Left lung (tissue), 14 donors: ENCODE measurements at places on chromosomes 7 and 10. TPM values are rescaled to one million over a fixed set of nuclear protein-coding genes. Genes with fewer than 3 reads are reported as not detected.
A peak's percentile ranks its signal among the peaks of the same experiment; 100 is the strongest.

Gene DNAJC1
- polyA plus RNA-seq, result 32.6 TPM

GRCh38 chr10:23171232-23171876, 20.8 kb upstream of the PTF1A start:
- DNase-seq, result peak; percentile 61

DNA sequence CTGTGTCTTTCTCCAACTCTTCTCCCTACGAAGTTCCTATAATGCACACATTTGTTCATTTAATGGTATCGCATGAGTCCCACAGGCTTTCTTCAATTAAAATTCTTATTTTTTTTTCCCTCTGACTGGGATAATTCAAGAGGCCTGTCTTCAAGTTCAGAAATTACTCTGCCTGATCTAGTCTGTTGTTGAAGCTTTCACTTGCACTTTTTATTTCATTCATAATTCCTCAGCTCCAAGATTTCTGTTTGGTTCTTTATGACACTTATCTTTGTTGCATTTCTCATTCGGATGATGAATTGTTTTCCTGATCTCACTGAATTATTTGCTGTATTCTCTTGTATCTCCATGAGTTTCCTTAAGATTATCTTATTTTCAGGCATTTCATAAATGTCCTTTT, 103.9 kb downstream of the RSU1 start:
- DNase-seq, result no peak

Gene LRMDA
- polyA plus RNA-seq, result 18.7 TPM

GRCh38 chr10:119285495-119286267, 78.3 kb downstream of the GRK5 start:
- DNase-seq, result no peak

- no peak for DNase-seq
Measured at GRCh38 chr10:78706256-78706655, 362.5 kb upstream of the ZMIZ1 start.

- DNase-seq, result no peak
Measured at GRCh38 chr10:130758529-130758928, 553.0 kb downstream of the TCERG1L start.

Gene PAX4
- not detected for polyA plus RNA-seq

- DNase-seq, result no peak
Measured at GRCh38 chr7:29647020-29647654, 83.5 kb downstream of the PRR15 start.

DNA sequence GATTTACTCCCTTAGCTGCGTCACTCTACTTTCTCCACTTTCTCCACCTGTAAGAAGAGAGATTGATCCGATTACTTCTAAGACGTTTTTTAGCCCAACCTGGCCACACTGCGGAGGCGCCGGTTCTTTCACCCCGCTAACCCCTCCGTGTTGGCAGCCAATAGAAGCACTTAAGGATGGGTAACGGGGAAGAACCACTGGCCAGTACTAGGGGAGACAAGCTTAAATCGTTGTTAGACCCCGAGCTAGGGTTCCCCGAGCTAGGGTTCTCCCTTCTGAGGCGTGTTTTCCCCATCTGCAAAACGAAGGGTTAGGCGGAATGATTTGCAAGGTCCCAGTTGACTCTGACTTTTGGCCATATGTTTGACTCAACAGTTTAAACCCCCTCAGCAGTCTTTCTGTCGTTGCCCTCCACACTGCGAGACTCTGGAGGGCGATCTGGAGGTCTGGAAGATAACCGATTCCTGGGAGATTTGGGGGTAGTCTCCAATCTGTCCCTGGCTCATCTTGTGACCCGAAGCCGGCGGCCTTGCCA, 644 bp downstream of the UMAD1 start:
- DNase-seq, result no peak

Gene TASOR2
- polyA plus RNA-seq, result 35.5 TPM

Gene OTUD1
- 16.2 TPM for polyA plus RNA-seq

Gene CTAGE15
- polyA plus RNA-seq, result 0.97 TPM

Gene CPN1
- not detected for polyA plus RNA-seq

GRCh38 chr10:60827791-60828488, 49.7 kb downstream of the CDK1 start:
- DNase-seq, result no peak

DNA sequence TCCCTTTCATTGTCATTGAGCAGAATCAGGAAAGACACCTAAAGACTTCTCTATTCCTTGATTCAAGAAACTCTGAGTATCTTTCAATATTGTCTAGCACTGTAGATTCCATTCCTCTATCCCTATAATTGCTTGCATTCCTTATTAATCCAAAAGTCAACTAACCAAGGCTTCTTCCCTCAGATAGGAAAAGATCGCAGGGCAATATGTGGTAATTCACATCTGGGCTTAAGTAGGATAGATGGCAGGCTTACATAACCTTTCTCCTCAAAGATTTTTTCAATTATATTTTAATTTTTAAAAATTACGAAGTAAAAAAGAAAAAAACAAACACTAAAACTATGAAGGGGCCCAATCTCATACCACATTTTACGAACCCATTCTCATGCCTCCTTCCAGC, 7.1 kb upstream of the ARHGAP21 start:
- no peak for DNase-seq

DNA sequence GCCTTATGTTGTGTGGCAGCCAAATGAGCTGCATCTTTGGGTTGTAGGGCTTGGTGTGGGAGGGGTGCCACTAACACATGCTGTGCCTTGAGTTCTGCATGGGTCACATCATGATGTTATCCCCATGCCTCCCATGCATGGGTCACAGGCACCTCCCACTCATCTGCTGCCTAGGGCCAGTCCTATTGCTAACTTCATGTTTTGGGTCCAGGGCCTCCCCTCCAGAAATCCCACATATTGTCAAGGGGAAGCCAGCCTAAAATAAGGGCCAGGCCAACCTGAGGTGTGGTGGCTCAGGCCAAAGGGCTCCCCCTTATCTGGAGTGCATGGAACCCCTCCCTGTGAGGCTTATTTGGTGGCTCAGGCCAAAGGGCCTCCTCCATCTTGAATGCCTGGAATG, 299.0 kb downstream of the RPS24 start:
- DNase-seq, result no peak

Gene PRSS37
- polyA plus RNA-seq, result 0.51 TPM

Gene SPOCK2
- 9.8 TPM for polyA plus RNA-seq

Gene GBX1
- 0.28 TPM for polyA plus RNA-seq

DNA sequence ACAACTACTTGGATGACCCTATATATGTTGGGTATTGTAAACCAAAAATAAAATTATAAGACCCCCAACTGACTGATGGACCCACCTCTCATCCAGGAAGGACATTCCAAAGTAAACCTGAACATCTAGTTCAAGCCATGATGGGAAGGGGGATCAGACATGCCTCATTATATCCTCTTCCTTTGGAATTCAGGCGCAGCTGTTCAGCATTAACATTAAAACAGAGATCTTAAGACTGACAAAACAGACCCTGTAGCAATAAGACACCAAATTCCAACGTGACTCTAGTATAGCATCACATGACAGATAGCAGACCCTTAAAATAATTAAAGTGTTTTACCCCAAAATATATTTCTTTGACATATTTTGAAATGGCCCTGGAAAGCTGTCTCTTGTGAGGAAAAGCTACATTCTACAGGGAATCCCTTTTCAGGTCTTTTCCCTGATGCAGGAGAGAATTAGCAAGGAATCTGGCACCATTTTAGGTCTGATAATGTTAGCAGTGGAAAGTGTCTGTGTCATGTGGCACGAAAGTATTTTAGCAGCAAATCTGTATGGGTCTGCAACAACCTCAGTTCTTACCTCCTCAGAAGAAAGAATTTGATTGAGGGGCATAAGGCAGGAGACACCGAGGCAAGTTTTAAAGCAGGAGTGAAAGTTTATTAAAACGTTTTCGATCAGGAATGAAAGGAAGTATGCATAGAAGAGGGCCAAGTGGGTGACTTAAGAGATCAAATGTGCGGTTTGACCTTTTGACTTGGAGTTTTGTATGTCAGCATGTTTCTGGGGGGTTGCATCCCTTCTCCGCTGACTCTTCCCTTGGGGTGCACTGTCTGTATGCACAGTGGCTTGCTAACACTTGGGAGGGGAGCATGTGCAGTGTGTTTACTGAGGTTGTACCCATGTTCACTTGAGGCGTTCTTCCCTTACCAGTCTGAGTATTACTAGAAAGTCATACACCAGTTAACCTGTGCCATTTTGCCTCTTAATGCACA, 236.6 kb upstream of the PPP1R3A start:
- no peak for DNase-seq

DNA sequence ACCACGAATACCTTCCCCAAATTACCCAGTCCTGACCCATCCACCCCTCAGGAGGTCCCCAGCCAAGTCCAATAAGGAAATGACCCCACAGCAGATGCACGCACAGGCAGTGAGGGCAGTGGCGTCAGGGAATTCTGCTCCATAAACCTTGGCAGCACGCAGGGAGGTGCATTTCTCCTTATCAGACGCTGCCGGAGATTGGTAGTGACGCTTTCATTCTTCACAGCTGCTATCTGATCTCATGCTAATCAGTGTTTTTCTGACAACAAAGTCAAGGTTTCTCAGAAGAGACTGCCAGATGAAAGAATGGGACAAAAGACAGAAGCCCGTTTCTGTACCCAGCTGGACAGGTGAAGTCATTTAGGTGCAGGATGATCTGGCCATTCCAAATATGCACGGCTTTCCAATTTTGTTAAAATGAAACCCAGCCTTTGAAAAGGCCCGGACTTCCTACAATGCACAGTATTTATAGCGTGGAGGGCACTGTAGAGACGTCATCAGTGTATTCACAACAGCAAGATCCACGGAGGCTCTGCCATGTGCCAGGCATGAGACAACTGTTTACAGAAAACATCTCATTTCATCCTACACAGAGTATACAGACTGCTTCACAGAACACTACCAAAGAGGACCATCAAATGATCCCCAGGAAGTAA, 35.3 kb downstream of the DIP2C start:
- DNase-seq, result no peak

Gene PIK3CG
- 2.7 TPM for polyA plus RNA-seq

Gene RAMP3
- 14.3 TPM for polyA plus RNA-seq

- DNase-seq, result no peak
Measured at GRCh38 chr7:3174515-3175284, 126.4 kb upstream of the SDK1 start.

Gene TCAF2
- polyA plus RNA-seq, result 3.8 TPM

DNA sequence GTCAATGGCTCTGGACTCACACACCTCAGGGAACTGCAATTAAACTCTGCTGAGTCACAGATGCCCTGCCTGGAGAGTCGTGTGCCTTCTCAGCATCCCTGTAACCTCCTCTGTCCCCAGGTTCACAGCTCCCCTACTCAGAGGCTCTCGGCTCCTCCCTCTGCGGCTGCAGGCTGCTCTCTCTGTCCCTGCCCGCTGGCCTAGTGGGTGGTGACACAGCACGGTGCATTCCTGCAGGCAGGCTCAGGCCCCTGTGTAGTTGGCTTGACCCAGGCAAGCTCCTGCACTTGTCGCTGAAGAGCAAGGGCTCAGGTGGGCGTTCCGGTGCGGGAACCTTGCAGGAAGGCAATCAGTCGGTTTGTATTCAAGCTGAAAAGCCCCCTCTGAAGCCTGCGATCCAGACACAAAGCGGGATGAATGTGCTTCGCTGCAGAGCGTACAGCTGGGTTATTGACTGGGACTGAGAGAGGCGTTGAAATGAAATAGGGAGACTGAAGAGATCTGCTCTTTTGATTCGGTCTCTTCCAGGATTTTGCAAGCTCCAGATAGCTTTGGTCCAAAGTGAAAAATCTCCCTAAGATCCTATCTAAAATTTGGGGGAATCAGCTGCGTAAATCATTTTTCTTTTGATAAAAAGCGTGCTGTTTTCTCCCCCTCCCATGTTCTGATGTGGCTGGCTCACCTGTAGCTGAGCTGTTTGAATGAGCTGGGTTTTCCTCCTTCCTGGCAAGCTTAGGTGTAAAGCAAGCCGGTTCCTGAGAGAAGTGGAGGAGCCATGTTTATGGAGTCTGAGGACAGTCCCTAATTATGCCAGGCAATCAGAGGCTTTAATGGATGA, 208.7 kb upstream of the PHYHIPL start:
- peak; percentile 34 for DNase-seq

DNA sequence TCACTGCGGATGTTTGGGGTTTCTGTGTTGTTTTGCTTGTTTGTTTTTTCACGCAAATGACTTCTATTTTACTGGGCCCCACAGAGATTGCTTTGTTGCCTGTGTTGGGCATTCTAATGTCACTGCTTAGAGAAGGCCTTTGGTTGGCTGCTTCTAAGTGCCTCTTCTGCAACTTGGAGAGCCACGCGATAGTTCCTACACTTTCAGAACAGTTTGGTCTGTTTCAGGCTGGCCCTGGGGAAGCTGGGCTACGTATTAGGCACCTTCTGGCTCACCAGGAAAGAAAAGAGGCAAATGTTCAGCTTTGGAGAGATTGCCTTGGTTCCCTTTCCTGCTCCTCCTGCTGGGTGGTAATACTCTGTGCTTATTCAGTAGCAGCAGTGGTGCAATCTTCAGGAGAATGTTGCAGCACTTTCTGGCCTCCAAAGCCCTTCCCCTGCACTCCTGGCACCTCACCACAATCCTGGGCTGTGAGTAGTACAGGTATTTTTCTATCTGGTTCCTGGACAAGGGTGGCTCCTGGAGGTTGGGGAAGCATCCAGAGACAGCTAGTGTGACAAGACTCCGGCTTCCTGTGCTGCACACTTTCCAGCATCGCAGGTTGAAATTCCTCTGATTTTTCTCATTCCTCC, 1.2 kb downstream of the ANTXRL start:
- DNase-seq, result peak; percentile 40

Gene LRRC4
- 13.7 TPM for polyA plus RNA-seq

Gene ZC3HAV1L
- polyA plus RNA-seq, result 25.0 TPM

Gene SLC26A3
- polyA plus RNA-seq, result 0.04 TPM

GRCh38 chr7:106957766-106958165, 86.7 kb upstream of the PRKAR2B start:
- DNase-seq, result no peak

Gene PLCE1
- polyA plus RNA-seq, result 22.3 TPM

Gene IFIT1B
- polyA plus RNA-seq, result 0.92 TPM

GRCh38 chr10:102802920-102803534, 34.2 kb downstream of the CYP17A1 start:
- peak; percentile 74 for DNase-seq

GRCh38 chr10:58384095-58384494, 1.1 kb upstream of the TFAM start:
- no peak for DNase-seq

GRCh38 chr10:80283536-80284199, 5.8 kb downstream of the MAT1A start:
- no peak for DNase-seq

Gene RBP3
- 0.07 TPM for polyA plus RNA-seq

DNA sequence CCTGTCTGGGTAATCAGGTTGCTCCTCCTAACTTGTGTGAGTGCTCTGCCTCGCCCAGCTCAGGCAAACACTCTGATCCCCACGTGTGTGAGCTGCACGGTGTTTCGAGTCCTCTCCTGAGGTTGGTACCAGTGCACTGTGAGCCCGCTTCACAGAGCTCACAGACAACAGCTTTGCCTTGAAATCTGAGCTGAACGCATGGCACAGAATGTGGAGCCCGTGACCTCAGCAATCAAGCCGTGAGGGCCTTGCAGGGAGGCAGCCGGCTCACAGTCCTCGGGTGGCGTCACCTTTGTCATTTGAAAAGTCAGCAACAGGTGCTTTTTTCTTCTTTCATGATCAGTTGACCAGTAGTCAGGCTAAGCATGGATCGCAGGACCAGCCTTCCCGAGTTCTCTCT, 60.2 kb upstream of the ADGRA1 start:
- no peak for DNase-seq

GRCh38 chr10:78025685-78026364, 3.5 kb downstream of the POLR3A start:
- DNase-seq, result no peak

Gene SLC16A12
- polyA plus RNA-seq, result 0.99 TPM

Gene CCZ1B
- 66.0 TPM for polyA plus RNA-seq

Gene GDF10
- polyA plus RNA-seq, result 96.4 TPM
